ENCODE measurements at places on chromosomes 12 and 14. TPM values are rescaled to one million over a fixed set of nuclear protein-coding genes. Genes with fewer than 3 reads are reported as not detected.

GRCh38 chr12:54744590-54744989 lies 96.4 kb upstream of the DCD start:
- no peak for DNase-seq
- no peaks in the 10 kb centered on the region for H3K4me1 ChIP-seq
- no peak overlapping the region for H3K4me3 ChIP-seq
- H3K36me3 ChIP-seq = no peaks in the 10 kb centered on the region
- no peak overlapping the region for H3K27ac ChIP-seq

GRCh38 chr14:54451121-54451601 lies 10.0 kb upstream of the CNIH1 start:
- no peaks in the 10 kb centered on the region for H3K36me3 ChIP-seq
- H3K4me3 ChIP-seq = no peak overlapping the region
- H3K27ac ChIP-seq = no peak overlapping the region
- peaks cover 9% of the 10 kb centered on the region for H3K4me1 ChIP-seq
- H3K27me3 ChIP-seq = no peaks in the 10 kb centered on the region
- DNase-seq = no peak

GRCh38 chr14:50003213-50004021 lies 110.5 kb downstream of the ARF6 start:
- no peaks in the 10 kb centered on the region for H3K36me3 ChIP-seq
- DNase-seq = peak; percentile 66
- peak overlapping the region; percentile 60 for H3K4me3 ChIP-seq
- peaks cover 34% of the 10 kb centered on the region for H3K4me1 ChIP-seq

GRCh38 chr12:97939156-97939555 lies 476.6 kb downstream of the RMST start:
- H3K4me3 ChIP-seq = no peak overlapping the region
- no peaks in the 10 kb centered on the region for H3K27me3 ChIP-seq
- DNase-seq = no peak
- H3K4me1 ChIP-seq = no peaks in the 10 kb centered on the region

DNA sequence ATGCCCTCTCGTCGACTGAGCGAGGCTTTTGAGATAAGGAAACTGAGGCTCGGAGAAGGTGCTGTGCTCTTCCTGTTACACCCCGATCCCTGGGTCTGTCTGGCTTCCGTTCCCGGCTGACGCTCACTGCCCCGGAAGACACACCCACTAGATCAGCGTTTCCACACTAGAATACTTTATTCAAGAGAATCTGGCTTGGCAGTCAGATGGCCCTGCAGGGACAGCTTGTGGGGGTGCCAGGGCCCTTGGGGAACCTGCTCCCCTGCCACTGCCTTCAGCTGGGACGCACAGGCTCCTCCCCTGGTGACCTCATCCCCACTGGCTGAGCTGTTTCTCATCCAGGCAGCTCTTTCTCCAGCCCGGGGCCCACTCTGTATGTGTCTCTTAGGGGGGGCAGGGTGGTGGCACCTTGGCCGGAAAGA lies 13.7 kb downstream of the PGF start:
- H3K4me3 ChIP-seq = no peak overlapping the region
- no peaks in the 10 kb centered on the region for H3K36me3 ChIP-seq
- H3K27ac ChIP-seq = no peak overlapping the region
- H3K4me1 ChIP-seq = peaks cover 27% of the 10 kb centered on the region

CLEC2A gene
- polyA plus RNA-seq = not detected
